Right lobe of liver (tissue), 6 donors: ENCODE measurements at places on chromosomes 5 and 9. TPM values are rescaled to one million over a fixed set of nuclear protein-coding genes. Genes with fewer than 3 reads are reported as not detected.

- no peak overlapping the region for H3K4me3 ChIP-seq
- no peaks in the 10 kb centered on the region for H3K4me1 ChIP-seq
- no peak for DNase-seq
- no peaks in the 10 kb centered on the region for H3K27me3 ChIP-seq
- H3K27ac ChIP-seq = no peak overlapping the region
Measured at GRCh38 chr9:114969269-114969668, 38.9 kb upstream of the TNFSF8 start.

The PCDHGA10 gene
- 4.2 TPM for total RNA-seq

The GPR151 gene
- total RNA-seq = not detected

GRCh38 chr5:126377424-126377823 lies 45.8 kb upstream of the GRAMD2B start:
- no peaks in the 10 kb centered on the region for H3K27me3 ChIP-seq
- no peaks in the 10 kb centered on the region for H3K4me1 ChIP-seq
- no peaks in the 10 kb centered on the region for H3K36me3 ChIP-seq
- DNase-seq = no peak
- H3K27ac ChIP-seq = no peak overlapping the region
- H3K4me3 ChIP-seq = no peak overlapping the region

DNA sequence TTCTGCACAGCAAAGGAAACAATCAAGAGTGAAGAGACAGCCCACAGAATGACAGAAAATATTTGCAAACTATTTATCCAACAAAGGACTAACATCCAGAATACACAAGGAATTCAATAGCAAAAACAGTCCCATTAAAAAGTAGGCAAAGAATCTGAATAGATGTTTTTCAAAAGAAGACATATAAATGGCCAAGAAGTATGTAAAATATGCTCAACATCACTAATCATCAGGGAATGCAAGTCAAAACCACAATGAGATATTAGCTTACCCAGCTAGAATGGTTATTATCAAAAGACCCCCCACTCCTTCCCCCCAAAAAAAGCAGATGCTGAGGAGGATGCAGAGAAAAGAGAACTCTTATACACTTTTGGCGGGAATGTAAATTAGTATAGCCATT lies 13.4 kb upstream of the OR13C8 start:
- no peak overlapping the region for H3K27ac ChIP-seq
- H3K27me3 ChIP-seq = no peaks in the 10 kb centered on the region
- H3K4me1 ChIP-seq = no peaks in the 10 kb centered on the region
- DNase-seq = no peak
- no peaks in the 10 kb centered on the region for H3K36me3 ChIP-seq

GRCh38 chr5:54705994-54706653 lies 188.6 kb downstream of the SNX18 start:
- no peaks in the 10 kb centered on the region for H3K4me1 ChIP-seq
- DNase-seq = no peak
- no peaks in the 10 kb centered on the region for H3K27me3 ChIP-seq

DNA sequence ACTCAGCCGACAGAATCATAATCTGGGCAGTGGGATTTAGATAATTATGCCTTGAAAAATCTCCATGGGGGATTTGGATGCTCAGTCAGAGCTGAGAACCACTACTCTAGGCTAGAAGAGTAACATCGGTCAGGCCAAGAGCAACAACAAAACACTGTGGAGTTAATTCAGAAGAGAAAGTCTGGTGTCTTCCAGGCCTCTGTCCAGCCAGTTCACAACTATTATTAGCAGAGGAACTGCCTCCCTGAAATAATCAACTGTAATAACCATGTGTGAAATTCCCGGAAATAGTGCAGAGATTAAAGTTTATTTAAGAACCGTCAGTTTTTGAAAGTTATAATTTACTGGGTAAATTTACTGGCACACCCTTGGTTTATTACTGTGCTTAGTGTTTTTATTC lies 8.2 kb upstream of the MARCHF3 start:
- no peaks in the 10 kb centered on the region for H3K27me3 ChIP-seq
- DNase-seq = no peak
- H3K36me3 ChIP-seq = no peaks in the 10 kb centered on the region
- no peak overlapping the region for H3K4me3 ChIP-seq

The PCDHB12 gene
- 0.27 TPM for total RNA-seq

The IL4 gene
- not detected for total RNA-seq

- DNase-seq = peak; percentile 88
- H3K27me3 ChIP-seq = no peaks in the 10 kb centered on the region
- H3K4me1 ChIP-seq = peaks cover 5% of the 10 kb centered on the region
- no peaks in the 10 kb centered on the region for H3K36me3 ChIP-seq
- no peak overlapping the region for H3K4me3 ChIP-seq
- H3K27ac ChIP-seq = peak overlapping the region; percentile 73
Measured at GRCh38 chr9:129981180-129981907, 61.6 kb downstream of the FNBP1 start.

GRCh38 chr9:19156805-19157204 lies 29.5 kb upstream of the PLIN2 start:
- H3K4me3 ChIP-seq = no peak overlapping the region
- no peaks in the 10 kb centered on the region for H3K36me3 ChIP-seq
- H3K27ac ChIP-seq = peak overlapping the region; percentile 41
- no peaks in the 10 kb centered on the region for H3K27me3 ChIP-seq
- peaks cover 43% of the 10 kb centered on the region for H3K4me1 ChIP-seq
- DNase-seq = no peak

DNA sequence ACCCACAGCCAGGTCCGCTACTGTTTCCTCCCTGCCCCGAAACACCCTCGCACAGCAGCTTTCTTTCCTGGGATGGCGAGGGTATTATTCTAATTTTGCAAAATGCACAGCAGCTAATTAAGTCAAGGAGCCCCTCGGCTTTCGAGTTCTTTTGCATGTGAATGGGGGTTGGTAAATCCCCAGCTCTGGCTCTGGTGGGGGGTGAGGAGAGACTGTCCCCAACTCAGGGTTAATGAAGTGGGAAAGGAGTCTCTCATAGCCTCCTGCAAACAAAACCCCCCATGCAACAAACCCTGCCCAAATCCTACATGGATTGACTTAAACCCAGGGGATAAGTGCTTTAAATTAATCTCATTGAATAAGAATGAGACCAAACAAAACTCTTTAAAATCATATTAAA lies 8.8 kb downstream of the BARHL1 start:
- H3K27ac ChIP-seq = no peak overlapping the region
- peaks cover 3% of the 10 kb centered on the region for H3K27me3 ChIP-seq
- H3K4me3 ChIP-seq = no peak overlapping the region
- H3K36me3 ChIP-seq = no peaks in the 10 kb centered on the region
- no peak for DNase-seq

DNA sequence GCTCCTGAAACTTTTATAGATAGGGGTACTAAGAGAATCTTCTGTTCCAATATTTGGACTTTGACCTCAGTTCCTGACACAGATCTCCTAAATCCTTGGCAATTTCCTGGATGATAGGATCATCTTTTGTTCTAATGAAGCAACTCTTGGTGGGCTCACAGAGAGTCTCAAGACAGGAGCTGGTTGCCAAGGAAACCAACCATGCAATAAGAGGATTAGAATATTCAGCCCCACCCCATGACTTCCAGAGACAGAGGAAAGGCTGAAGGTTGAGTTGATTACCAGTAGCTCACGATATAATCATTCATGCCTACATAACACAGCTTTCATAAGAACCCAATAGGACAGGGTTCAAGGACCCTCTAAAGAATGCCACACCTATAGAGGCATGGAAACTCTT lies 2050.2 kb upstream of the CDH6 start:
- no peak overlapping the region for H3K27ac ChIP-seq
- no peaks in the 10 kb centered on the region for H3K4me1 ChIP-seq
- H3K27me3 ChIP-seq = no peaks in the 10 kb centered on the region
- DNase-seq = no peak

DNA sequence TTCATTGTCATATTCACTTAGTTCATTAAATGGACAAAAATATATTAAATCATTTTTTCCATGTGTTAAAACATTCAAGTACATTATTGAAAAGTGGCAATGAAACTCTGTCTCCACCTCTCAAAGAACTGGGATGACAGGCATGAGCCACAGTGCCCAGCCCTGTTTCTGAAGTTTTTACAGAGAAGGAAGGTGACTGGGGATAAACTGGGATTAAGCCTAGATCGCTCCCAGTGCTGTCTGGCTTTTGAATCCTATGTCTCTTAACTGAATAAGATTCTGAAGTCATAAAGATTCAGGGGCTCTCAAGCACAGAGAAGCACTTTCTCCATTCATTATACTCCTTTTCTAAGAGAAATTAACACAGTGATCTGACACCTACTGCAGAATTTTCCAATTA lies 88.3 kb downstream of the SLC38A9 start:
- no peaks in the 10 kb centered on the region for H3K27me3 ChIP-seq
- DNase-seq = no peak
- H3K4me3 ChIP-seq = no peak overlapping the region
- H3K36me3 ChIP-seq = no peaks in the 10 kb centered on the region
- H3K27ac ChIP-seq = no peak overlapping the region

DNA sequence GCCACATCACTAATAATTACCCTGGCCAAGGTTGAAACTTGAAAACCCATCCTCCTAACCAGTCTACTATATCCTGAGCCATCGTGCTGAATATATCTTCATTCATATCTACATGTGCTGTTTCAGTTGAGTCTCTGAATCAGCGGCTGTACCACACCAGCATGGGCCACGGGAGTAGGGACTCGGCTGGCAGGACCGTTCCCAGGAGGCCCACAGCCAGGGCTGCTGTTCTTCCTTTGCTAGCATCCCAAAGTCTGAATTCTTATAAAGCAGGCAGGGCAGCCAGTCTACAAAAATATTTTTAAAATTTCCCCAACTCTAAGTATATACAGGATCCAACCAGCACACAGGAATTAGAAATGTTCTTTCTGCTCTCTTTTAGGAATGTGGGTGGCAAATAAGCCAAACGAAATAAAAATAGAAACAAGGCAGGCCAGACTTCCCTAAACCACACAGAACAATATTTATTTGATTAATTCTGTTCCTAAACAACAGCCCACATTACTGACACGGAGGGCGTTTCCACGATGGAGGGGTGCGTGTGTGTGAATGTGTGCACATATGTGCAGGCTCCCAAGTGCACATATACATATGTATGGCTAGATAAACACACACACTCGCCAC lies 42.8 kb upstream of the EQTN start:
- no peak for DNase-seq
- H3K36me3 ChIP-seq = no peaks in the 10 kb centered on the region
- H3K27me3 ChIP-seq = no peaks in the 10 kb centered on the region

GRCh38 chr9:81497091-81497490 lies 192.3 kb downstream of the TLE1 start:
- H3K27ac ChIP-seq = no peak overlapping the region
- H3K4me3 ChIP-seq = no peak overlapping the region
- no peaks in the 10 kb centered on the region for H3K4me1 ChIP-seq
- H3K27me3 ChIP-seq = no peaks in the 10 kb centered on the region
- no peaks in the 10 kb centered on the region for H3K36me3 ChIP-seq
- no peak for DNase-seq

The NR4A3 gene
- 1.2 TPM for total RNA-seq

DNA sequence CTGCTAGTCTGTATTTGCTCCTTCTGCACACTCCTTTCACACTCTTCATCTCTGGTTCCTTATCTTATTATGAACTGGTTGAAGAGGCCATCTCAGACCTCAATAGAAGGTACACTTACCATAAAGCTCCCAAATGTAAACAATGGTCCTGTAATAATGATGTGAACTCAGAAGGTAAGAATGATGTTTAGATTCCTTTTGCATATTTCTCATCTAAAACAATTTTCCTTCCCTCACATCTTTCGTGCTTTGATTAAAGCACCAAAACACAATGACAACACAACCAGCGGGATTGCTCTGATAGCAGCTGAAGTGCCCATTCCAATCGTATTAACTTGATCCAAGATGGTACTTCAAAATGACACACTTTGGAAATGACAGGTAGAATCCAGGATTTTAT lies 34.3 kb downstream of the NFIB start:
- no peak for DNase-seq
- H3K36me3 ChIP-seq = no peaks in the 10 kb centered on the region
- no peaks in the 10 kb centered on the region for H3K4me1 ChIP-seq
- H3K27ac ChIP-seq = no peak overlapping the region

The PROB1 gene
- 0.31 TPM for total RNA-seq

The GFI1B gene
- 0.39 TPM for total RNA-seq

DNA sequence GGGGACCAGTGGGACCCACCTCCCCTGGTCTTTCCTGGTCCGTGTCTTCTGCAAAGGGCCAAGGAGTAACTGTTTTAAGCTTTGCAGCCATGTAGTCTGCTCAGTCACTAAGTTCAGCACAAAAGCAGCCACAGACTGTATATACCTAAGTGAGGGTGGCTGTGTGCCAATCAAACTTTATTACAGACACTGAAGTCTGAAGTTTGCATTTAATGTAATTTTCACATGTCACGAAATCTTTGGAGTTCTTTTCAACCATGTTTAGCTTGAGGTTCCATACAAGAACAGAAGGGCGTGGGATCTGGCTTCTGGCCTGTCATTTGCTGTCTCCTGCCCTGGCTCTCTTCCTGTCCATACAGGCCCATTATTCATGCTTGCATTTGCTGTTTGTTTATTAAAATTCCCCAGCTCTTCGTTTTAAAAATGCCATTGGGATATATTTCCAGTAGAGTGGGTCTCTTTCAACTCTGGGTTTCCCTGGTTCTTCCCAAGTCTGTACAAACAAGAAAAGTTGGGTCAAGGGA lies 64.2 kb upstream of the ECM2 start:
- H3K4me3 ChIP-seq = no peak overlapping the region
- no peaks in the 10 kb centered on the region for H3K36me3 ChIP-seq
- DNase-seq = no peak
- no peak overlapping the region for H3K27ac ChIP-seq
